ENCODE measurements at places on chromosomes 3 and 15.

- no peak for DNase-seq
These were observed 67.4 kb upstream of the LARS2 start for GRCh38 chr3:45320986-45321385.

- peak; percentile 25 for DNase-seq
These were observed 674 bp downstream of the SERP1 start for GRCh38 chr3:150545419-150546225.

- peak; percentile 2 for DNase-seq
These were observed 41.8 kb downstream of the IFT122 start for GRCh38 chr3:129481766-129482332.

GRCh38 chr3:47251689-47252088, 30.9 kb downstream of the KIF9 start:
- DNase-seq = no peak

DNA sequence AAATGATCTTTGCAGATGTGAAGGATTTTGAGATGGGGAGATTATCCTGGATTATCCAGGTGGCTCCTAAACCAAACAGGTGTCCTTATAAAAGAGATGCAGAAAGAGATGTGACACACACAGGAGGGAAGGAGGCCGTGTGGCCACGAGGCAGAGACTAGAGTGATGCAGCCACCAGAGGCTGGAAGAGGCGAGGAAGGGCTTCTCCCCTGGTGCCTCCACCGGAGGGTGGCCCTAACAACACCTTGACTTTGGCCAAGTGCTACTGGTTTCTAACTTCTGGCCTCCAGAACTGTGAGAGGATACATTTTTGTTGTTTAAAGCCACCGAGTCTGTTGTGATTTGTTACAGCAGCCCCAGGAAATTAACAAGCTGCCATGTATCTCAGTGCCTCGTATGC, 127.1 kb downstream of the ASB7 start:
- DNase-seq = no peak

DNA sequence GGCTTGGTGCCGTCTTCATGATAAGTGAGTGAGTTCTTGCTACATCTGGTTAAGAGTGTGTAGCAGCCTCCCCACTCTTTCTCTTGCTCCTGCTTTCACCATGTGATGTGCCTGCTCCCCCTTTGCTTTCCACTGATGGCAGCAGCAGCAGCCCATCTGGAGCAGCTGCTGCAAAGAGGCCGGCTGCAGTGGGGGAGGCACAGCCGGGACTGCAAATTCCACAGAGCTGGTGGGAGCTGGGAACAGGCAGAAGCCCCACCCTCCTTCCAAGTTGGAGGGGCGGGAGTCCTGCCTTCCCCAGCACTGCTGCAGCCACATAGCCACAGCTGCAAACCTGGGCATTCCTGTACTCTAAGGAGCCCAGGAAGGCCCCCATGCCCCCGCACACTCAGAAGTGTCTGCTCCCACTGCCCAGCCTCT, 62.8 kb upstream of the IMPG2 start:
- DNase-seq = no peak

GRCh38 chr15:31271711-31272557, 54.7 kb upstream of the KLF13 start:
- DNase-seq = no peak

DNA sequence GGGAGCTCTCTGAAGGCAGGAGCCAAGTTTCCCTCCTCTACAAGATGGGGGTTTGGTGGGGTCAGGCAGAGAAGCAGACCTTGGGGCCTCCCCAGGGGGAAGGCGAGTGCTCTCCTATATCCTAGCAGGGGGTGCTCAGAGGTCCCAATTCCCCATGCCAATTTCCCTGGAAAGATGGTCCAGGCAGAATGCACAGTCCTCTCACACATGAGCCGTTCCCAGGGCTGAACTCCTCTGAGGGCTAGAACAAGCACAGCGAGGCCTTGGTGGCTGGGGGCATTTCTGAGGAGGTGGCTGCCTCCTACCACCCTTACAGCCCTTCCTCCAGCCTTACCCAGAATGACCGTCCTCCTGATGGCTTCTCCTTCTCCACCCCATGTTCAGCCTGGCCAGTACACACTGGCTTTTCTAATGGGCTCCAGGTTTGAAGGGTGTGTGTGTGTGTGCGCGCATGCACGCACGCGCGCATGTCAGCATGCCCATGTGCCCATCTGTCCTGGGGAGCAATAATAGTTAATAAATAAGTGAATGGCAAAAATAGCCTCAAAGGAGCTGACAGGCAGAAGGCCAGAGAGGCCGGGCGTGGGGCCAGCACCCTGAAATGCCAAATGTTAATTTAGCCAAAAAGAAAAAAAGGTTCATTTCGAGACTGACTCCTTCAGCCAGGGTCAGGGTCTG, 24.4 kb downstream of the ADCY5 start:
- DNase-seq = no peak

- DNase-seq = no peak
These were observed 111.5 kb upstream of the LPP start for GRCh38 chr3:188042466-188042865.

- no peak for DNase-seq
These were observed 3.4 kb downstream of the ANKRD28 start for GRCh38 chr3:15794303-15794771.

DNA sequence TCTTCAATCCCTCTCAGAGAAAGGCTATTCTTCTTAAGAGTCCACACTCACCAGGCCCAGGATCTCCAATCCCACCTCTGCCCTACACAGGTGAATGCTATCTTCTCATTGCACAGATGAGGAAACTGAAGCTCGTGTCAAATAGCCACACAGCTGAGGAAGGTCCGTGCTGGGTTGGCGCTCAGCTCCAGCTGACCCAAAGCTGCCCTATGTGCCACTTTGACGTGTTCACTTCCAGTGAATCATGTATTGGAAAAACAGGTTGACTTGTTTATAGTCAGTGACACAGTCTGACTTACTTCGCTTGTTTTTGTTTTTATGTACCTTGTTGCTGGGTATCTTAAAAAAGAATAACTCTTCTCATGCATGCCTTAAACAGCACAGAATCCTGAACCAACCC, 32.4 kb upstream of the ALDH1A3 start:
- no peak for DNase-seq

- DNase-seq = no peak
These were observed 47.6 kb downstream of the TXNRD3 start for GRCh38 chr3:126607214-126607908.

DNA sequence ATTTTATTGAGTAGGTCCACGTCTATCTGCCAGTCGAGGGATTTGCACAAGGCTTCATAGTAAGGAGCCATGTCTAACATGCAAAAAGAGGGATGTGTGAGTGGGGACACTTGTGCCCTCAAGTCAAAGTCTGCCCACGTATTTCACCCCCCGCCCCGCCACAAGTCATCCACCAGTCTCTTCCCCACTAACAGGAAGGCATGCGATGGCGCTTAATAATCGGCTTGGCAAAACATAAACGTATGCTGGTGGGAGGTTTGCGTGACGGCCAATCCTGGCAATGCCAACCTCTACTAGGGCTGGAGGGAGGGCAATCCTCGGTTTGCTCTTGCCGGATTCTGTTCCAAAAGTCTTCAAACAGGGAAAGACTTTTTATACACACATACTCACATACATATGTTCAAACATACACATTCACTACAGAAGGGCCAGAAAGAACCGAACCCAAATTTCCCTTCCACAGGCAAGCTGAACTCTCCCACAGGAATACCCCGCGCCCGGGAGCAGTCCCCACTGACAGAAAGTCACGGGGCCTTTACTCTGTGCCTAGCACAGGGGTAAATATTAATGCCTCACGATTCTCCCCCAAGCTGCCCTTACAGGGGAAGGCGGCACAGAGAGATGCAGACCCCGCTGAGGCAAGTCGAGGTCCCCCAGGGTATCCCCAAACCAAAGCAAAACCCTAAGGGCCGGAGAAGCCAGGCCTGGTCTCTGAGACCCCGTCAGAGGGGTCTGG, 675 bp downstream of the PSMD6 start:
- no peak for DNase-seq

DNA sequence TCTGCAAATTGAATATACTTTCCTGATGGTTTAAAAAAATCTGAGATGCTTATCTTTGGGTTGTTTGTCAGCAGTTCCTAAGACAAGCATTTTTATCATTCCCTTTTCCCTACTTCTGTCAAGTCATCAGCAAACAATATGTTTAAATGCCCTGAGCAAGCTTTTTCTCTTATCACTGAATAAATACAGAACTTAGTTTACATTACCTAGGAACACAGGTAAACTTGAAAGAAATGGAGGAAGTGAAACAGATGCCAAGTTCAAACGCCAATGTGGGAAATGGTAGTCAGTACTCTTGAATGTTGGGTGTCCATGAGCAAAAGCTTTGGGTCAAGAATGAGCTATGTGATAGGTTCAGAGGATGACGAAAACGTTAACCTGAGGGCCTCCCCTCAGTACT, 17.2 kb upstream of the TCAIM start:
- DNase-seq = no peak

- no peak for DNase-seq
These were observed 164.5 kb upstream of the PROK2 start for GRCh38 chr3:71949442-71949841.

GRCh38 chr15:55514414-55514850, 6.4 kb upstream of the DNAAF4 start:
- no peak for DNase-seq

GRCh38 chr3:155704771-155705559, 39.9 kb downstream of the PLCH1 start:
- DNase-seq = no peak

- DNase-seq = no peak
These were observed 60.6 kb downstream of the TCF12 start for GRCh38 chr15:56978898-56979662.

GRCh38 chr15:46647046-46647445, 1012.2 kb downstream of the SQOR start:
- no peak for DNase-seq

DNA sequence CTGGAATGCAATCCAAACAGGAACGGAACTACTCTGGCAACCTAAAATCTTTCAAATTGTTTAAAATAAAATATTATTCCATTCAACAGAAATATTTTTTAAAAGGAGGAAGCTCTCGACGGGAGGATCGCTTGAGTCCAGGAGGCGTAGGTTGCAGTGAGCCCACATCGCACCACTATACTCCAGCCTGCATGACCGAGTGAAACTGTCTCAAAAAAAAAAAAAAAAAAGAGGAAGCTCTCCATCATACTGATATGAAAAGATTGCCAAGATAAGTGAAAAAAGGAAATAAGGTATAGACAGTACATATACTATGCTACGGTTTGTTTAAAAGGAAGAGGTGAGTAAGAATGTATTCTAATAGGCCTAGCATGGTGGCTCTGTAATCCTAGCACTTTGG, 3.6 kb downstream of the RAD18 start:
- DNase-seq = no peak

DNA sequence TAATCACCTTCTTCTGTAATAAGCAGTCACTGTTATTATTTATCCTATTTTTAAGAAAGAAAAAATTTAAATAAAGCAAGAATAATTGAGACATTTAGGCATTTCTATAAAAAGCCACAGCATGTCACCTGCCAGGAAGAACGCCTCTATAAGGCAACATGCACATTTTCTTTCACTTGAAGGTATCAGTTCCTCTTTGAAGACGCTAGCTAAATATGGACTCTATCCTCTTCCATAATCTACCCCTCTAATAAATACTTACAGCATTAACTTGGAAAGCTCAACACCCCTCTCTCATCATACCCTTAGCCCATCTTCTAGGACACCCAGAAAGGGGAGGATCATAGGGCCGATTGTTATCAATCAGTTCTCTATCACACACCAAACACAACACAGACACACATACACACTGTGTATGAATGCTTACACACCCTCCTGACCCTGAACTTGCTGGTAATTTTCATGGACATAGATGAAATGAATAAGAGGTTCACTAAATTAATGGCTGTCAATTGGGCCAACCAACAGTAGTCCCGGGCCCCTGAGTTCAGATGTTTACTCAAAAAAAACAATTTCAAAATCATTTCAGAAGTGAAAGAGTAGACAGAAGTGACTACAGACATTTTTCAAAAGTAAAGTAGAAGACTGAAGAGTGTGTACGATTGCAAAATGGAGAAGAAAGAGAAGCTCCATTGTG, 102.5 kb downstream of the ZMAT3 start:
- DNase-seq = no peak

GRCh38 chr3:193693774-193694173, 100.8 kb downstream of the OPA1 start:
- DNase-seq = no peak

DNA sequence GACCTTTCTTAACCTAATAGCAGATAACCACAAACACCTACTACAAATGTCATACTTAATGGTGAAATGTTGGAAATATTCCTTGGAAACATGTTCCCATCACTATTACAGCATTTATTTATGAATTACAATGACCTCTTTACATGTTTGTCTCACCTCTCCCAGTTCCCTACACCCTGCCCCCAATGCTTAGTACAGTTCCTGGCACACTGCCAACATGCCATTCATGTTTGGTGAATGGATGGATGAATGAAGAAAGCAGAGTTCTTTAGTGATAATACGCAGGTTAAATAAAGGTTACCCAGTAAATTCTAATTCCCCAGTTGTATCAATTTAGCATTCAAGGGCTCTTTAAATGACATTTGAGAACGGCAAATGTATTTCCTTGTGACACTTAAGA, 259.9 kb upstream of the ATP11B start:
- DNase-seq = no peak

DNA sequence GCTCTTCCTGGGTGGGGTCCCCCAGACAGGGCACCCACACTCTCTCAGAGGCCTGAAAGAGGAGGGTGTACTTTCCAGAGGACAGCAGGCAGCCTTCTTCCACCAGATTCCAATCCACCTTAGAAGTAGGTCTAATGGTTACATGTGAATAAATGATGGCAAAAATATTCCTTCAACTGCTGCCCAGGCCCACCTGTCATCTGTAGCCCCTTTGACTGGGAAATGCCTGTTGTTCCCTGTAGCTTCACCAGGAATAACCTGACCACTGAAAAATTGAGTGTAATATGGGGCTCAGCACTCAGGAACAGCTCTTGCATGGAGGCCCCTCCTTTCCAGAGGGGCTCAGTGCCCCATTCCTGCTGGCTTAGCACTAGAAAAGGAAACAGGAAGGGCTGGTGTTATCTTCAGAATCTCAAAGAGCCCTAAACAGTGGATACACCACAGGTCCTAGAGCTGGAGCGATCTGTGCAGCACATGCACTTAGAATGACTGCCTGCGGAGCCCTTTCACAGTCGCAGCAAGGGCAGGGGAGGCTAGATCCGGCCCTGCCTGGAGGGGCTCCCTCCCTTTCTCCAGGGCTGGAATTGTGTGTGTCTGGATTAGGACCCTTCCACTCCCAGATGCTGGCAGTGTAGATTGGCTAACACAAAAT, 32.1 kb downstream of the SLC22A14 start:
- no peak for DNase-seq

DNA sequence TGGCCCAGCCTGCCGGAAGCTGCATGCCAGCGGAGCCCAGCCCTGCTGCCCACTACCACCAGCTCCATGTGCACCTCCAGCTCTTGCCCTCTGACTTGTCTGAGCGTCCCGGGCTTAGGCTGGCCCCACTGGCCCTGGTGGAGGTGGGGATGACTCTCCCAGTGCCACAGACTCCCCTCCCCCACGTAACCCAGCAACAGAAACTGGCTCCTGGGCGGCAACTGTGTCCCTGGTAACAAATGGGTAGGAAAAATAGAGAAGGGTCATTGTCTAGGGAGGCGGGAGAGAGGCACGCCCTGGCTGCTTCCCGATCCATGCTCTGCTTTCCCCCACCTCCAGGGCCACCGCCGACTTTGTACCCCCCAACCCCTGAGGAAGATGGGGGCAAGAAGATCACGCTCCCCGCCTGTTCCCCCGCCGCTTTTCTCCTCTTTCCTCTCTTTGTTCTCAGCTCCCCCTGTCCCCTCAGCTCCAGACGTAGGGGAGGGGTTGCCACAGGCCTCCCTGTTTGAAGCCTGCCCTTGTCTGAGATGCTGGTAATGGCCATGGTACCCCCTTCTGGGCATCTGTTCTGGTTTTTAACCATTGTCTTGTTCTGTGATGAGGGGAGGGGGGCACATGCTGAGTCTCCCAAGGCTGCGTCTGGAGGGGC, 10.8 kb upstream of the SEMA3B start:
- DNase-seq = no peak

GRCh38 chr3:146275476-146275875, 24.6 kb upstream of the PLSCR4 start:
- no peak for DNase-seq
